ENCODE measurements at places on chromosomes 6 and 20.

DNA sequence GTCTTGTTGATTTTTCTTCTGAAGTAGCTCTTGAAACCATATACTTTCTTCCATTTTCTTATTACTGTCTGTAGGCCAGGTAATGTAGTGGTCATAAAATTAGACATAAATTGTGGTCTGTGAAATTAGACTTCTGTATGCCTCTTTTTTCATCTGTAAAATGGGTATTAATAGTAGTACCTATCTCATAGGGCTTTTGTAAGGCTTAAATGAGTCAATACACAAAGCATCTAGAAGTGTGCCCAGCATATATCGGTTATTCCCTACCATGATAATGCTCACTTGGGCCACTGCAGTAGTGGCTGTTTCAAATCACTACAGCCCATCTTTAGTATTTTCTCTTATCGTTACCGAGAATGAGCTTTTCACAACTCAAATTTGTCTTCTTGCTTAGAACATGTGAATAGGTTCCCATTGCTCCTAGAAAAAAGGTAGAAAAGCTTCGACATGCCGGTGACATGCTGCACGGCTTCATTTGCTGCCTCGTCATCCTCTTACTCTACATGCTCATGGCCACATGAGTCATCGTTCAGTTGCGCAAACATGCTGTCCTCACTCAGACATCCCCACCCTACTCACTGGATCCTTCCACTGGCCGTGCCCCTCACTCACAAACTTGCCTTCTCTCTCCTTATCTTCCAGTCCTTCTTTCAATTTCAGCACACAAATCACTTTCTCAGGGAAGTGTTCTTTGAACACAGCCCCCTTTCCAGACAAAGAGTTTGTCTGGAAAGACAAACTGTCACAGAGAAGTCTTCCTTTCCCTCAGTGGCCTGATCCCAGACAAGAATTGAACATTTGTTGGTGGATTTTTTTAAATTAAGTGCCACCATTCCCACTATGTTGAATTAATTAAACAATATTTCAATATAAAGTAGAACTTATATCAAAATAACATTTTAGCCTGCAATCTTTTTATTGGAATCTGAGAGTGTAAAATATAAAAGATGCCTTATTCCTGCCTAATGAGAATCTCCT is 32.2 kb upstream of the ERVFRD-1 start:
- DNase-seq, result no peak

- no peak for DNase-seq
These were observed 159.2 kb downstream of the ATXN1 start for GRCh38 chr6:16602035-16602434.

DNA sequence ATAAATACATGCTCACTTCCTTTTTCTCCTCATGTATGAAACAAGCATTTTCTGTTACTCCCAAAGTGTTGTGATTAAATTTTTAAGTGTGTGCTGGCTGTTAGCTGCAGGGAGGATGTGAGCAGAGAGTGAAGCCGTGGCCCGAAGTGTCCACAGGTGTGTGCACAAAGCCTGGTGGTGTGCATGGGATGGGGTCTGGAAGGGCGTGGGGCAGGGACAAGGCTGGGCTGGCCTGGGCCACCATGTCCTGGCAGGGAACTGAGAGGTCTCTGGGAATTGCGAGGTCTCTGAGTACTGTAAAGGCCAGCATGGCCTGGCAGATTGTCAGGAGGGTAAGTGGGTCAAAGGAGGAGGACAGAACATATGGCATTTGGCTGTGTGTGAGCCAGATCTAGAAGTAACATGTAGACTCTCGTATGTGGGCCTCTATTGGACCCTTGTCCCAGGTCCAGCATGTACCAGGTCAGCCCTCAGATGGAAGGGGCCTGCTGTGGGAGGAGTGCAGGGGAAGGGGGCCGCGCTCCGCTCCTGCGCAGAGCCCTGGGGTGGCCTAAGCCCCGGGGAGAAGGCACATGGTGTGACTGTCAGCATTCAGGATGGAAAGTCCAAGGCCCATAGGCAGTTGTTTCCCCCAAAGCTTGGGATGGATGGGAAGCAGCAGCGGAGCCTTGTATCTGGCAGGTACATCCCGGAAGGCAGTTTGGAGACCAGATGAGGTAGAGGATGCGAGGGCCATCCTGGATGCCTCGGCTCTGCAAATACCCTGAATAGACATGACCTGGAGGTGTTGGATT is 45.1 kb upstream of the PHACTR3 start:
- DNase-seq, result no peak

DNA sequence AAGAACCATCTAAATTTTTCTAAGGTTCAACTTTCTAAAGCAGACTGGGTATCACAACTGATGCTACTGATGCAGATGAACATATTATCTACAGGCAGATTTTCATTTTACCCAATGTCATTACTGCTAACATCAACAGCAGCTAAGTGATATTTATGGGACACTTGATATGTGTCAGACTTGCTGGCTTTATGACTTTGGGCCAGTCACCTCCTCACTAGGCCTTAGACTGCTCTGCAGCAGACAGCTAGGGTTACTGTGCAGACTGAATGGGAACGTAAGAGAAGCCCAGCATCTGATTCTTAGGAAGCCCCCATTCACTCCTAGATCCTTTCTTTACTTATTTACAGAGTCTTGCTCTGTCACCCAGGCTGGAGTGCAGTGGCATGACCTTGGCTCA is 66.2 kb downstream of the MYH7B start:
- no peak for DNase-seq

DNA sequence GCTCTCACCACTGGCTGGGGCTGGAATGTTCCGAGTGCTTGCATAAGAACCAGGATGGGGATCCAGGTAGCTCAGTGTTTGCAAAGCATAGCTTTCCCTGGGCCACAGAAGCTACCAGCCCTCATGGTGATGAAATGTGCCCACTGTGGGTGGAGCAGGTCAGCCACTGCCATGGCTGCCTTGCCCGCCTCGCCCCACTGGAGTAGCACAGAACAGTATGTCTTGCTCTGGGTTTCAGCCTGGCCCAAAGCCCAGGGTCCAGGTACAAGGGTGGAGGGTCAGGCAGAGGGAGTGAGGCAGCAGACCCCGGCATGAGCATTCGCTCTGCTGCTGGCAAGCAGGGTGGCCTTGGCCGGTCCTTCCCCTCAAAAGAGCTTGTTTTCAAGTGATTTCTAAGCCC is 34.7 kb downstream of the KCNK17 start:
- no peak for DNase-seq

- DNase-seq, result no peak
These were observed 31.2 kb upstream of the SPDEF start for GRCh38 chr6:34587325-34587724.

DNA sequence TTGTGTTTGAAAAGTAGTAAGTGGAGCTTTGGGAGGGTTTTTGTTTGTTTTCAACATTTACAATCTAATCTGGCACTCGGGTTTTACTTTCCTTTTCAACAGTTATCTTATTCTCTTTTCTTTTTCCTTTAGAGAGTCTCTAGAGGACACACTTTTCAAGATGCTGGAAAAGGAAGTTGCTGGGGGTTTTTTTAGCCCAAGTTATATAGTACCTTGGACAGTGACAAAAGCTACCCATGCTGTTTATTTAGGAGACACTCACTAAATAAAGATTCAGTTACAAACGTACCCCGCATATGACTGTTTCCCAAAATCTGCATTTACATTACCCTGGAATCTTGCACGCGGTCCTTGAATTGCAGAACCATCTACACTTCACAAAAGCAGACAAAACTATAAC is 78.8 kb downstream of the MAP7 start:
- no peak for DNase-seq

- no peak for DNase-seq
These were observed 63.1 kb downstream of the PSMG4 start for GRCh38 chr6:3321875-3322274.

DNA sequence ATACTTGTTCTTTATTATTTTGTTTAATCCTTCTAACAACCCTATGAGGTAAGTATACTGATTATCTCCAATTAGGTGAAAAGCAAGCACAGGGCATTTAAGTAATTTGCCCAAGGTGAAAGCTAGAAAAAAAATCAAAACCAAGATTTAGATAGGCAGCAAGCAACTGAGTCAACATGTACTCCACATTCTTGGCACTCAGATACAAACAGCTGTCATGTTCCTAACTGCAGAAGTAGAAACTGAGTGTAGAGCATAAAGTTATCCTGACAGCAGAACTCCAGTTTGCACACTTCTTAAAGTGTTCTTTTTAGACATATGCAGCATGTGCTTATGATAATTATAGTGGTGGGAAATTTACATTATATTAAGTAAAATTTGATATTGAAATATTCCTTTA is 278.1 kb downstream of the MEI4 start:
- no peak for DNase-seq

DNA sequence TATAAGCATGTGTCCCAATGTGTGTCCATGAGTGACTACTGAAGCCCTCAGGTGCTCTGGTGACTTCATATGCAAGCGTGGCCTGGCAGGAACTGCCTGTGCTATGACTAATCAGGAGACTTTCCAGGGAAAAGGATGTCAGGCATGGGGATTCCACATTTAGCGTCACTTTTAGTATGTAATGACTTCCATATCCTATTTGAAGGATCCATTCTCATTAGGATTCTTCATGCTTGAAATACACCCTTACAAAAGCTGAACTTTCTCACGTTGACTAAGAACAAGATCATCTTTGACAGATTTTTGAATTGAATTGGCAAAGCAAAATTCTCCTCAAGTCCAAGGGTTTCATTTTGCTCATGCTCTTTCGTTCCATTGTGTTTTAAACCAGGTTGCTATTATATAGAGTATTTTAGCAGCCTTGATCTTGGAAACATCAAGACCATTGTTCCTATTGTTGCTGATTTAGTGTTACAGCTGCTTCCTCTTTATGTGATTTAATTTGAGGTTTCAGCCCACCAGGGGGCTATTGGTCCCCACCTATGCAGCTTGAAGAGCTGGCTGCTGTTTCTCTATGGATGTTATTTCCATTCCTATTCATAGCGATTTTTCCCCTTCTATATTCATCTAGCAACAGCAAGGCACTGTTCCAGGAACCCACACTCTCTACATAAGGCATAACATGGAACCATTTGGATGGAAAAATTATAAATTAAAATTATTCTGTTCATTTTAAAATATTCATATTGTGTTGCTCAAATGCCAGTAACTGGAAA is 418.6 kb downstream of the CDKAL1 start:
- peak; percentile 54 for DNase-seq

DNA sequence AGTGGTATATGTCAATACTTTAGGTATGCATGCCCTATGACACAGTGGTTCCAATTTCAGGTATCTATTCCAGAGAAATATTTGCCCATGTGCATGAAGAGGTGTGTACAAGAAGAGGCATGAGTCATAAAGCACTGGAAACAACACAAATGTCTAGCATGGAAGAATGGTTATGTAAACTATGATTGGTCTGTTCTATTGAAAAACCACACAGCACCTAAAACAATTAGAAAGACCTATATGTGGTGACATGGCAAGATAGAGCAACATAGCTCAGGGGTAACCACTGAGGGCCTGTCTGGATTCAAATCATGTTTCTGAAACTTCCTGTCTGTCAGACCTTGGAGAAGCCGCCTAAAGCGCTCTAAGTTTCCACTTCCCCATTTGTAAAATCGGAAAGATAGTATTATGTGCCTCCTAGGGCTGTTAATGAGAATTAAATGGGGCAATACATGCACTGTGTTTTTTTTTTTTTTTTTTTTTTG is 76.0 kb upstream of the SHLD1 start:
- no peak for DNase-seq

GRCh38 chr6:3869632-3870527 is 20.7 kb downstream of the FAM50B start:
- DNase-seq, result no peak

GRCh38 chr6:66896415-66896814 is 1189.4 kb upstream of the EYS start:
- DNase-seq, result no peak

GRCh38 chr20:63968136-63968927 is 1.4 kb downstream of the ZNF512B start:
- DNase-seq, result peak; percentile 42

DNA sequence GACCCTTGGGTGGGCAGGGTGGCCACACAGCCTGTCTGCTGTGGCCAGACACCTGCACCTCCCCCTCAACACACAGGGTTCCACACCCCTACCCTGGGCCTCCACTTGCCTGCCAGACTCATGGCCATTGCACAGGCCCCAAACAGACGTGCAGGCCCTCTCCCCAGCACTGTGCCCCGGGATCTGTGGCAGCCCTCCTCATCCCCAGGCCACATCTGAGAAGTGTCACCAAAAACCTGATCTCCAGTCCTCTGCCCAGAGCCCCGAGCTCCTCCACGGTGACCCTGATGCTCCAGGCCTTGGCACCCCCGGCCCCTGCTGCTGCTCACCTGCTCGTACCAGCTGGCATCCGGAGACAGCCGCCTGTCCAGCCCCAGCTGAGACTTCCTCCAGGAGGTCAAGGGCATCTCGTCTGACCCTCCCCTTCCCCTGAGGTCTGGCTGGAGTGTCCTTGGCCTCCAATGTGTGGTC is 160.1 kb downstream of the DLL1 start:
- peak; percentile 37 for DNase-seq

DNA sequence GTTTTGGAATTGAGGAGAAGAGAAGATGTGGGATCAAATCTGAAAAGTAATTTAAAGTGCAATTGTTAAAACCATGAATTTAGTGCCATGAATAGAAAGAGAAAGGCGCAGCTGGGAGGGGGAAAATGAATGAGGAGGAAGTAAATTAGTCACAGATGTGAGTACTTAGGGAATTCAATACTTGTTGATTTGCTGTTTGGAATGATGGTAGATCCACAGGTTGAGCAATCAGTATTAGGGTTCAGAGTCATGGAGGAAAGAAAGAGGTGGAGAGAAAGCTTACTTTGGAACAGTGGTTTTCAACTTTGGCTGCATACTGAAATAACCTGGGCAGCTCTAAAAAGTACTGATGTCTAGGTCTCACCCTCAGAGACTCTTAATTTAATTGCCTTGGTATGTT is 229.7 kb upstream of the ASCC3 start:
- DNase-seq, result no peak

GRCh38 chr6:157046776-157047175 is 269.6 kb downstream of the ARID1B start:
- DNase-seq, result no peak

GRCh38 chr6:78599526-78599925 is 267.8 kb upstream of the IRAK1BP1 start:
- DNase-seq, result no peak

DNA sequence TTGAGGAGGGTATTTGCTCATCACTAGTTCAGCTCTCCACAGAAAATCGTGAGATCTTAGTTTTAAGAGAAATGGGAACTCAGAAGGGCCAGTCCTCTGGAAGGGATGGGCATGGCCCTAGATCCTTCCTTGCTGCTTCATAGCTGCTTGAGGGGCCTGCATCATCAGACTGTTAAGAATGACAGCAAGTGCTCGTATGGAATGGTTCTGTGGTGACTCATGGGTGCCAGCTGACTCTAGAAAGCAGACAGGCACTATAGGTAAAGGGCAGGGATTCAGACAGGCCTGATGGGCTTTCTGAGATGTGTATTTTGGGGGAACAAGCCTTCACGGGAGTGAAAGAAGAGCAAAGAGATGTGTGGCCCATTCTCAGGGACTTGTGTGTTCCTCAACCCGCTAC is 90.8 kb downstream of the MYLK4 start:
- no peak for DNase-seq

- no peak for DNase-seq
These were observed 460 bp downstream of the PLAGL1 start for GRCh38 chr6:144007478-144008119.

- DNase-seq, result no peak
These were observed 2.2 kb downstream of the SNTA1 start for GRCh38 chr20:33441142-33441955.

Measured in right forelimb (tissue), 1 donor.